SW 1271 (cell line): ENCODE measurements at places on chromosomes 2 and 18.

DNA sequence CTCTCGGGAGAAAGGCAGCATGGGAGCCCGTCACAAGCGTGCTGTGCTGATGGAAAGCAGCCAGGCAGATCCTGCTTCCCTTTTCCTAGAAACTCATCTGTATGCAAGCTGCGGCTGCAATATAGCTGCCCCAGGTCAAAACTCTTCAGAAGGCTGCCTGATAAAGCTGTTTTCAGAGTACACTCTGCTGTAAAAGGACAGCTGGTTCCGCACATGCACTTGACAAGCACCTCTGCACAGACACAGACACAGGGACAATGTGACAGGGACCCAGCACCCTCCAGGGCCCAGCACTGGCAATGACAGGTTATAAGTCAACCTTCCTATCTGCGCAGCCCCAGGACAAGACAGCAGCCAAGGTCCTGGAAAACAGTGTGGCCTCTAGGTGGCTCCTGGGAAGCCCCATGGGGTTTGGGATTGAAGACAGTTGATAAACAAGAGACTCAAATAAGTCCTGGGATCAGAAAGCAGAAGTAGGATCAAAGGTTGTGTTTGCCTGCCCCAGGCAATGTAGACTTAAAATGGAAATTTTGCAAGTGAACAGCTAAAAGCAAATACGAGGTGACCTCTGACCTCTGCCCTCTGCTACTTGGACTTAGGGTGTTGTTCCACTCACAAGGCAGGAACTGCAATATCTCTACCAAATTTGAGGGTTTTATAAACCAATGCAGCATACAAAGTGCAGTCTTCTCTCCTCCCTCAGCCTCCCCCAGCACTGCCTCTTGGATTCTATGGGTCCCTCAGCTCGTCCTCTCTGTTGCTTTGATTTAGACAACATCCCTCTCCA, 16.9 kb downstream of the SLC66A2 start:
- DNase-seq: no peak

DNA sequence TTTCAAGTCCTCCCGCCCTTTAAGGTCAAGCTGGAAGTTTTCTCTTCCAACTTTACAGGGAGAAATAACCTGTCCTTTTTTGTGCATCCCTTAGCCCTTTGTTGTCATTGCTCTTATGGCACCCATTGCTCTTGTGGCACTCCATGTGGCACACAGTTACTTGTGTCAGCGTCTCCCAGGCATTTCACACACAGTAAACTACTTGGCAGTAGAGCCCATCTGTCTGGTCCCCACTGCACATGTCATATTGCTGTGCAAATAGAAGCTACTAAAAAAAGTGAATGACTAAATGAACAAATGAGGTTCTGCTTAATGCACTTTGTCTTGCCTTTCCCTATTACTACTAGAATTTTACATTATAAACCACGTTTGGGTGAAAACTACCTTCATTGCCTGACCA, 149.3 kb downstream of the EML6 start:
- no peak for DNase-seq

- DNase-seq: no peak
Measured at GRCh38 chr2:107534926-107535325, 291.8 kb upstream of the RGPD4 start.

DNA sequence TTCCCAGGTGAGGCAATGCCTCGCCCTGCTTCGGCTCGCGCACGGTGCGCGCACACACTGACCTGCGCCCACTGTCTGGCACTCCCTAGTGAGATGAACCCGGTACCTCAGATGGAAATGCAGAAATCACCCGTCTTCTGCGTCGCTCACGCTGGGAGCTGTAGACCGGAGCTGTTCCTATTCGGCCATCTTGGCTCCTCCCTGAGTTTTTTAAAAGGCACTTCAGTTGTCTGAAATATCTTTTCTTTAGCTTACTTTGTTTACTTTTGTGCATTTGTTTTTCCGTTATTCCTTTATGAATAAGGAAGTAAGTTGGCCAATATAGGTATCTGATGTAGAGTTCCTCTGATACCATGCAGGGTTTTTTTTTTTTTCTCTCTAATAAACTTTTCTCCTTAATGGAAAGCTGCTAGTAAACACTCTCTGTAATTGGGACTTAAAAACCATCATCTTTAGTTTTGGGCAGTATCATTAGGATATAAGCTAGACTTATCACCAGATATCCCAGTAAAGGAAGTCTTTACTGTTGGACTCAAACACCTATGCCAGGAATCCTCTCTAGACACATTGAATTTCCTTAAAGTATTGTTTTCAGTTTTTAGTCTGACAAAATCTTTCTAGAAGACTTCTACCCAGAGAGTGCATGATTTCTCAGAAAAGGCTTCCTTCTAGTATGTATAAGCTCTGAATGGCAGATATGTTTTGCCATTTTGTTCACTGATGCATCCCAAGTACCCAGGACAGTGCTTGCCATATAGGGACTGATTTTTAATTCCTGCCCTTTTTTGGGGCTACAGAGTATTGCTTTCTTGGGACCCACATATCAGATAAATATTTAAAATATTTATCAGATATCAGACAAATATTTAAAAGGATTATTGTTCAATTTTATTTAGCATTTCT, 35.8 kb upstream of the DYSF start:
- DNase-seq: peak; percentile 14

DNA sequence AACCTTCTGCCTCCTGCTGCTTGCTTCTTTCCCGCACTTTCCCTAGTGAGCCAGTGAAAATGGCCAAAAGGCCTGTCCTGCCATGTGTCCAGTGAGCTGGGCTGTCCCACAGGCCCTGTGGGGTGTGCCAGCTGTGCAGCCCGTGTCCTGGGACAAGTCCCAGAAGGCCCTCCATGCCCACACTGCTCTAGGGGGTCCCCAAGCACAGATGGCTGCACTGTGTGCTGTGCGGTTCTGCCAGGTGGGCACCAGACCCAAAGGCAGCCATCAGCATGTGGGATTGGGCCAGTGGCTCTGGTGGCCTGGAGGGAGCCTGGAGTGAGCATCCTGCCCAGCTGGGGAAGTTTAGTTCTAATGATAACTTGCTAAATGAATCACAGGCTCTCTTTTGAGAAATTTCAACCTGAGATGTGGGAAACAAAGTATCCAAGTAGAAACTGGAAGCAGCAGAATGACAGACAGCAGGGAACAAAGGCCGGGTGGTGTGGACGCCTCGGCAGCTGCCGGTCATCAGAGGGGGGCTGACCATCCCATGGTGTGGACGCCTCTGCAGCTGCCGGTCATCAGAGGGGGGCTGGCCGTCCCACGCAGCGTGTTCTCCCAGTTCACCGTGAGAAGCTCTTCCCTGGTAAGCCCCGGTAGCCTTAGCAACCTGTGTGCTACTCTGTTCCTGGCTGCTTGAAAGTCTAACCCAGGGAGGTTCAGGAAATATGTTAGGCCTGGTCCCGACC, 9.9 kb upstream of the CNDP2 start:
- DNase-seq: no peak

GRCh38 chr2:137675584-137676327, 288.5 kb upstream of the HNMT start:
- no peak for DNase-seq

- DNase-seq: no peak
Measured at GRCh38 chr18:37578182-37578678, 12.6 kb upstream of the CELF4 start.

DNA sequence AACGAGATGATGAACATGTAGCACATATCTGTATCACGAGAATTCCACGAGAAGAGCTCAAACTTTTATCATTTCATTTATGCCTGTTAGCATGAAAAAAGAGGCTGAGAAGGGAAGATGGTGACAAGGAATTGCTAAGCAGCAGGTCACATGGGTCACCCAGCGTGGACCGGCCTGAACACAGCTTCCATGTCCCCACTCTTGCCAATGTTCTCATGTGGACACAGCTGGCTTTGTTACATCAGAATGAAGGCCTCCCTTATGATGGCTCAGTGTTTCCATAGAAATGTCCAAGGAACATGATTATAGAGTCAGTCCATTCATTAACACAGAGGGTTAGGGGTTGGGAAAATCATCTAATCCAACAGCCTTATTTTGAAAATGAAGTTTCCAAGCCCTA, 215.4 kb downstream of the CMPK2 start:
- DNase-seq: no peak

DNA sequence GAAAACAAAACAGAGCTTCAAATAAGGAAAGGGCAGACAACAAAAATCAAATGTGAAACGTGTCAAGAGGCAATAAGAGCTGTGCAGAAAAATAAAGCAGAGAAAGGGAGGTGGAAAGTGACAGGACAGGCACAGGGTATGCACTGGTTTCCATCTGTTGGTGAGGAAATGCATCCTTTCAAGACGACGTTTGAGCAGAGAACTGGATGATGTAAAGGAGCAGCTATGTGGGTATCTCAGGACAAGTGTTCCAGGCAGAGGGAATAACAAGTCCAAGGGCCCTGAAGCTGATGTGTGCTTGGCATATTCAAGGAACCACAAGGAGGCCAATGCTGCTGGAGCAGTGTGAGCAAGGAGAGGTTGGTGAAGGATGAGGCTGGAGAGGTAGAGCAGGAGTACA, 168.9 kb upstream of the SERPINE2 start:
- DNase-seq: no peak

- no peak for DNase-seq
Measured at GRCh38 chr18:61528961-61529360, 195.7 kb downstream of the CDH20 start.

- DNase-seq: no peak
Measured at GRCh38 chr2:72077702-72078169, 69.9 kb downstream of the CYP26B1 start.

DNA sequence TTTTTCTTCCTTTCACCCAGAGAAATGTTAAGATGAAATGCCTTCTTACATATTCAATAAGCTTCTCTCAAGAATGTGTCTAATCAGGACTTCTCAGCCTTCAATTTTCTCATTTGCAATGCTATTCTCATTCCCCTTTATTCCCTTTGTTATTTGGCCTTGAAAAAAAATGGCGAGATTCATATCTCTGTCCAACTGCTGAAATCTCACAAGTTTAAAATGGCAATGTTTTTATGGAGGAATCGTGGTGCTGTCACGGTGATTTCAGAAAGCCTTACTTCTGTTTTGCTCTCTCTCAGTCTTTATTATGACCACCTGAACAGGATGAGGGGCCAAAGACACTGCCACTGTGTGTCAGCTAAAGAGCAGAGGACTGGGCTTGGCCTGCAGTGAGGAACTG, 928.5 kb downstream of the DCC start:
- no peak for DNase-seq

DNA sequence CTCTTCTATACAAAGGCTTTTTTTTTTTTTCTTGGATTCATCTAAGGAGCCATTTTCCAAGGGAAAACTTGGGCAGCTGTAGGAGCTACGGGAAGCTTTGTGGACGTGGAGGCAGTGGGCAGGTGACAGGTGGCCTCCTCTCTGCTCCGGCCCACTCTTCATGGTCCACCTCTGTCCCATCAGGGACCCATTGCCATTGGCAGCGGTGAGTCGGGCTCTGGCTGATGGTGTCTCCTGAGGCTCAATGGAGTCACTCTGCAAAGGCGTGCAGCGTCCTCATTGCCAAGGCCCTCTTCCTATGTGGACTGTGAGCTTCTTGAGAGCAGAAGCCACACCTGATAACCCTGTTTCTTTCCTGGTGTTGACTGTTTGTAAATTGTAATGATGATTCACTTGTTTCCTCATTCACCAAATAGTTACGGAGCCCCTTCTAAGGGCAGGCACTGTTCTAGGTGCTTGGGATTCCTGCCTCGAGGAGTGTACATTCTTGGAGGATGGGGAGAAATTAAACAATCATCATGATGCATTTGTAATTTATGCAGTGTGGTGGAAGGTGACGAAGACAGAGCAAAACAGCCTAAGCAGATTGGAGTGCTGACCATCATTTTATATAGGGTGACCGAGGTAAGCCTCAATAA, 240.3 kb upstream of the HS6ST1 start:
- no peak for DNase-seq

GRCh38 chr18:10184776-10185175, 269.7 kb upstream of the APCDD1 start:
- no peak for DNase-seq

GRCh38 chr2:15893689-15894480, 46.5 kb upstream of the MYCN start:
- no peak for DNase-seq

DNA sequence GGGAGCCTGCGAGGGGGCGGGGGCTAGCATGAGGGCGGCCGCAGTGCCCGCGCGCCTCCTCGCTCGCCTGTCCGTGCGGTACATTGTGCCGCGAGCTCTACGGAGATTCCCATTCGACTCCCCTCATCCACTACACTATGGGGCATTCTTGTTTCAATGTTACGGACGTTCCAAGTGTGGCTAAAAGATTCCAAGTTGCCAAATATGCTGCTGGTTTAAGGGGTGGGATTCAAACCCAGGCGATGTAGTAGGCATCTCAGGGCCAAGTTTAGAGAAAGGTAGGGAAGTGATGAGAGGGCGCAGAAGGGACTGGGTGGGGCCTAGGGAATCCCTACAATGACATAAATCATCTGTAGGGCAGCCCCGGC, 10.0 kb upstream of the CRYBA2 start:
- DNase-seq: no peak

DNA sequence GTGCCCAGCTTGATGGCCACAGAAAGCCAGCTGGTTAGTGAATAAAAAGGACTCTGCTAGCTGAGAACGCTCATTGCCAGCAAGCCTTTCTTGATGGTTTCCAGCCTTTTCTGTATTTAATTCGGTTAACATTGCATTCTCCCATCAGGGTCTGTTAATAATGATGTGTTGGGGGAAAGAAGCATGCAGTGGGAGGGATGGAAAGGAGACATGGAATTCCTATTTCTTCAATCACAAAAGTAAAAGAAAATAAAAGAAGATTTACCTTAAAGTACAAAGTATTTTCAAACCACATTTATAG, 141.9 kb upstream of the RBBP8 start:
- no peak for DNase-seq

DNA sequence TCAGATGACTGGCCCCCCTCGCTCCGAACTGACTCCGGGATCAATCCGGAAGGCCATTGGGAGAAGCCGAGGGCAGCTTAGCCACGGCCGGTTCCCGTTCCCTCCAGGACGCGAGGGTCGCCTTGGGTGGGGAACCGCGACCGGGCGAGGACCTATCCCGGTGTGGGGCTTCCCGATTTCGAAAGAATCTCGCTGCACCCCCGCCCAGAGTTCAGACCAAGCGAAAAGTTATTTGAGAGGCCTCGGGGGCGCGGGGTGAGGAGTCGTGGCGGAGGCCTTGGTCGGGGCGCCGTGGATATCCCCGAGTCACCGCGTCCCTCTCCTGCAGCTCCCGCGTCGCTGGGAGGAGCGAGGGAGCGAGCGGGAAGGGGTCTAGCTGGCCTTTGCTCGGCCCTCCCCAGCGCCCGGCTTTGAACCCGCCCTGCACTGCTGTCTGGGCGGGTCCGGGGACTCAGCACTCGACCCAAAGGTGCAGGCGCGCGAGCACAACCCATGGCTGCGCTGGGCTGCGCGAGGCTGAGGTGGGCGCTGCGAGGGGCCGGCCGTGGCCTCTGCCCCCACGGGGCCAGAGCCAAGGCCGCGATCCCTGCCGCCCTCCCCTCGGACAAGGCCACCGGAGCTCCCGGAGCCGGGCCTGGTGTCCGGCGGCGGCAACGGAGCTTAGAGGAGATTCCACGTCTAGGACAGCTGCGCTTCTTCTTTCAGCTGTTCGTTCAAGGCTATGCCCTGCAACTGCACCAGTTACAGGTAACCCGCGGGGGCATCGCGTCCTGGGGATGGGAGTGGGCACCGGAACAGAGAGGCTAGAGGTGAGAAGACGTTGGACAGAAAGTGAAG, at the start of gene CYP27A1:
CYP27A1 (plus strand) TSS at position 457 of the 837 bp plus-strand sequence; CDS start at position 493, 36 bp downstream.
- DNase-seq: no peak
